Stimulated activated CD8-positive, alpha-beta memory T cell treated with anti-CD3 and anti-CD28 coated beads, Interleukin-2, amount 100 ng/mL, for 1 hour (primary cell): ENCODE measurements at places on chromosomes 12 and 14.

GRCh38 chr14:92978229-92979021, 55.5 kb downstream of the CHGA start:
- no peak for DNase-seq

DNA sequence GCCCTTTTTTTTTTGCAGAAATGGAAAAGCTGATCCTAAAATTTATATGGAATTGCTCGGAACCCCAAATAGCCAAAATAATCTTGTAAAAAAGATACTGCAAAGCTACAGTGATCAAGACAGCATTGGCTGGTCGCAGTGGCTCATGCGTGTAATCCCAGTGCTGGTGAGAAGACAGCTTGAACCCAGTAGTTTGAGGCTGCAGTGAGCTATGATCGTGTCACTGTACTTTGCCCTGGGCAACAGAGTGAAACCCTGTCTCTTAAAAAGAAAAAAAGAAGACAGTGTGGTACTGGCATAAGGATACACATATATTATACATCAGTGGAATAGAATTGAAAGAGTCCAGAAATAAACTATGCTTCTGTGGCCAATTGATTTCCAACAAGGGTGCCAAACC, 5.4 kb downstream of the ITGB7 start:
- no peak for DNase-seq

DNA sequence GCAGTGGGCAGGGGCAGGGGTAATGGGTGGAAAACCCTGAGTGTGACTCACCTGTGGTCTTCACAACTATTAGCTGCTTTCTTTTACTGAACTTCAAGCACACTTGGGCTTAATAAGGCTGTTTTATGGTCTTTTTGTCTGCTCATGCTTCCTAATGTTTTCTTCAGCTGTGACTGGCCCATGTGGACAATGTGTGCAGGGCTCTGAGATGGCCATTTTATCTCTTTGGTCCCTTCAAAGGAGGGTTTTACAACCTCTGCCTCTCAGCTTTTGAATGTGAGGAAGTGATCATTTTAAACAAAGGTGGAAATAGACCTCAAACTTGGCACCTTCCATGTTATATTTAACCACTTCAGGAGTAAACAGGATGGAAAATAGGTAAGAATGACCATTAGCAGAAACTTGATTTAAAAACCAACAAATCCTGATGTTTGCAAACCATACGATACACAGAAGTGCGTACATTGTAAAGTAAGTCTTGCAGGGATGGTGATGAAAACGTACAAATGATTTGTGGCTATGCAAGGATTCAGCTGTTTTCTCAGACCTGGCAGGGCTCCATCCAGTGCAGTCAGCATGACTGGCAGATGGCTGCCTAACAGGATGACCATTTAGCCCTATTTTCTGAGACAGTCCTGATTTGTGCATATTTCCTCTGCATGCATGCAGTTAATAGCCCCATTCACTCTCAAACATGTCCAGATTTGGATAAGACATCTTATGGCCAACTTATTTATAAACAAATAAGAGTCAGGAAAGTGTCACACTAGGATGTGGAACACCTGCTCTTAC, 103.2 kb downstream of the SLC38A4 start:
- DNase-seq: no peak

DNA sequence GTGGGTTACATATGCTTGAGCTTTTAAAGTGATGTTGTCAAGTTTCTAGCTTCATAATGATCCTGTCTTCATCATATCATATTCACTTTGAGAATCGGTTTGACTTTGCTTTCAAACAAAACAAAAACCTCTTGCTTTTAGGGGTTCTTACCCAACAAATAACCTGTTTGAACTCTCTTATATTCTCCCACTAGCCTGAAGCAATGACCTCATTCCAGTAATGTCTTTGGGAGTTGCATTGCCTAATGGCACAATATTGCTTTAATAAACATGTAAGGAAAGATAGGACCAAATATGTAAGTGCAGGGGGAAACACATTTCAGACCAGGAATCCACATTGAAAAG, 27.7 kb downstream of the WBP11 start:
- DNase-seq: no peak

GRCh38 chr12:65518771-65519170, 240.3 kb downstream of the MSRB3 start:
- DNase-seq: no peak
